Activated CD8-positive, alpha-beta memory T cell treated with anti-CD3 and anti-CD28 coated beads for 48 hours (primary cell): ENCODE measurements at places on chromosomes 3 and 15.
A peak's percentile ranks its signal among the peaks of the same experiment; 100 is the strongest.

DNA sequence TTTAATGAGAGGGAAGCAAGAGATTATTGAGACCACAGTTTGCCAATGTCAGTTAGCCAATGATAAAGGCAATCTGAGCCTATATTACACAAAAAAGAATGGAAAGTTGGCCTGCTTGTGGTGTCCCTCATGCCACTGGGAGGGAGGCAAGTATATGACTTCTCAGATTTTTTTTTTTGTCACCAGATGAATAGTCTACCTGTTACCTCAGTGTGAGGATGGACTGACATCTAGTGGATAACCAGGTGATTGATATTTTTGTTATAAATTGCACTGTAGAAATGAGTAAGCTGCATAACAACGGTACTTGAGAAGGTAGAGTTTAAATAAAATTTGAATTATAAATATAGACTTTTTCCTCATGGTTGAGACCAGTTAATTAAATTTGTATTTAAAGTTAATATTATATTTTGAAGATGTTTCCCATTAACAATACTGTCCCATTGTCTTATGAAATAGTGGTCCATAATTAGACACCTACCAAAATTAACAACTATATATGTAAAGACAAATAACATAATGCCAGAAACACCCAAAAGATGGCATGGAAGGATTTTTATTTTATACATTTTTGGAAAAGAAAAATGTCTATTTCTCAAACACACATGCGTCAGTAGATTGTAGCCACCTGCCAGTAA is 237.8 kb upstream of the GADL1 start:
- no peak for DNase-seq

DNA sequence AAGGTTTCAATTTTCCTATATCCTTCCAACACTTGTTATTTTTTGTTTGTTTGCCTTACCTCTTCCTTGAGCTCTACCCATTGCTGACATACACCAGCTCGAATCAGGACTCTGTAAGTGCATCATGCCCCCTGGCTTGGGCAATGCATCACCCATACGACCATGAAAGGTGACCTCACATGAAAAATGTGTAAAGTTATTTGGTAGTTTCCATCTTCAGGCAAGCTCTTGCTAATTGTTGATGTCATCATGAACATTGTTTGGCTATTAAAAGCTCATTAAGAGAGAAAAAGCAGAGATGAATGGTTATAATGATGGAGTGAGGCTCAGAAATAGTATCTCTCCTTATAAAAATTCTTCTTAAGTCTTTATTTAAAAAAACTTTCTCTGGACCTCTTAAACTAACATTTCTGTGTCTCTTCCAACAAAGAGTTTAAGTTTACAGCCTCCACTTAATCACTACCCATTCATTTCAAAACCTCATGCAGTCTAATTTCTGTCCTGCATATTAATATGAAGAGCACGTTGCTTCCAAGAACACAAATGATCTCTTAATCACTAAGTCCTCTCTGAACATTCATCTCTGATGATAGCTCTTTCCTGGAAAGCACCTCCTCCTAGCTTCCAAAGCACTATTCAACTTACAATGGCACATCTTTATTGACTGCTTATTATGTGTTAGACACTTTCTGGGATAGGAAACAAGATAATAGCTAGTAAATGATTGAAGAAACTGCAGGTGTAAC is 236.3 kb downstream of the NFKBIZ start:
- DNase-seq, result no peak

DNA sequence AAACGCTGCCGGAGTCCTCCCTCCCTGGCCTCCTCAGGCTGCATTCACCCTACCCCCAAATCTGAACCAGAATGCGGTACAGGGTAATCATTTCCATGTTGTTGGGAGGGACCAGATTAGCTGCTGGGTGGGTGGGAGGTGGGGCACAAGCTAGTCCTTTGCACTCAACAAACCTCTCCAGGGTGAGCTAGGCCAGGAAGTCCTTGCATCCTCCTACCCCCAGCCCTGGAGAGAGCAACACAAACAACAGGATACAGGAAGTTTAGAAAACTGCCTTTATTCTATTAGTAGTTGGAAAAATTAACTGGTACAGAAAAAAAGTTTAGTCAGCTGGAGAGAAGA is 702 bp upstream of the GPX1 start:
- DNase-seq, result no peak

DNA sequence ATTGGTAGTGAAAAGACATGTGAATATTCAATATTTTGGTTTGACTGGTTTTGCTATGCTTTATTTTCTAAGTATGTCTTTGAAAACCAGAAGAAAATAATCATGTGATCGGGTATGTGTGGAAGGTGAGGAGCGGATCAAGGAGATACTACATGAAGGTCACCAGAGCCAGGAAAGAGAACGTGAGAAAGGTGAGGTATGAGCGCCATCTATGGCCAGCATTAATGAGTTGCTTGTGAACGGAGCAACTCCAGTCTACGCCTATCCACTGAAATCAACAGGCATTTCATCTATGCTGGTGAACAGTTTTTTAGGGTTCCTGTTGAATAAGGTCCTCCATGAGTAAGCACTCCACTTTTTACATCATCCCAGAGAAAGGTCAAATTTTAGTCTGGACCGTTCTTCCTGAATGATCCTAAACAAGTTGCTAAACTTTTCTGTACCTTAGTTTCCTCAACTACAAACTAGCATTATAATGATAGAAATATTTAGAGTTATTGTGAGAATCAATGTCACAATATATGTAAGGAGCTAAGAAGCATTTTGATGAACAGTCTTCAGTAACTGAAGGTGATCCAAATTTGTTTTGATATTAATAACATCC is 1435.2 kb upstream of the CADM2 start:
- no peak for DNase-seq

DNA sequence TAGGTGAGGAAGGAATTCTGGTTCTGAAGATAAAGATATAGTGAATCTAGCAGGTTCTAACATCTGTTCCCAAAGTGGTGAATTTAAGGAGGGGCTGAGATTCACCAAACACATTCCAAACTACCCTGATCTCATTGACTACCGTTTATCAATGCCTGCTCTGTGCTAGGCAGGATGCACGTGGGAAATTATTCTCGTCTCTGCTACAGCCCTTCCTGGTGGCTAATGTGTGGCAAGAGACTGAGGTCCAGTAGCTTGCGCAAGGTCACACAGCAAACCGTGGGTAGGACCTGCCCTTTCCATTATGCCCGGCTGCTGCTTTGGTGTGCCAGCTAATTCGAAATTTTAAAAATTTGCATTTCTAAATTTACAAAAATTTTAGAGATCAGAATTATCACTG is 209.5 kb upstream of the TRIM42 start:
- DNase-seq, result no peak

GRCh38 chr3:46993292-46993691 is 13.8 kb downstream of the NBEAL2 start:
- no peak for DNase-seq

DNA sequence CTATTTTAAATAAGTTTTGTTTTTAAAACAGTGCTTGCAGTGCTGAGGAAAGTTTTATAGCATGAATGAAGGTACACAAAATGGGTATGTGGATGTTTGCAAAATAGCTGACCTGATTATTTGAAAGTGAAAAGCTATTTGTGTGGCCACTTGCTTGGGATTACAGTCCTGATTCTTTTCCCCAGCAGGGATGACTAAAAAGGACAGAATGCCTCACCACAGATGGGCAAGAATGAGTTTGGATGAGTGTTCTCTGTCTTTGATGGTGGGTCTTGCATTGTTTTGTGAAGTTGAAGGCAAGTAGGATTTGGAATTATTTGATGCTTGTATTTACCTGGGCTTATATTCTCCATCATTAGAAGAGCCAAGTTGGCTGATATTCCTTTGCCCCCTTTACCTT is 48.8 kb upstream of the MEIS2 start:
- no peak for DNase-seq

GRCh38 chr3:38586546-38587520 is 62.7 kb downstream of the SCN5A start:
- DNase-seq, result no peak

GRCh38 chr3:47614788-47615187 is 36.1 kb upstream of the CSPG5 start:
- no peak for DNase-seq

GRCh38 chr15:58454950-58455401 is 23.2 kb downstream of the LIPC start:
- no peak for DNase-seq

GRCh38 chr3:179526989-179527391 is 35.7 kb upstream of the ACTL6A start:
- DNase-seq, result no peak

- DNase-seq, result no peak
Measured at GRCh38 chr3:184352149-184352785, 9.1 kb downstream of the CLCN2 start.

DNA sequence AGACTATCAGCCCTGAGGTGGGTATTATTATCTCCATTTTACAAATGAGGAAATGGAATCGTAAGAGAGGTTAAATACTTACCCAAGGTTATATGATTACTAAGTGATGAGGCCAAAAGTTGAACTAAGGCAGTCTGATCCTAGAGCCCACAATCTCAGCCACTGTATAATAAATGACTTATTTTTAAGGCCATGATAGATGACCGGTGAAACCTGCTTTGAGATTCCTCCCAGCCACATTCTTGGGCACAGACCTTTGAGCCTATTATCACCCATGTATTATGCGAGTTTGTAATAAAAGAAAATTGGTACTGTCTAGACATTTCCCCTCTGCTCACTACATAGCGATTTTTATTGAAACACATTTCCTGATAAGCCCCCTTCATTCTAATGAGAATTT is 37.4 kb downstream of the POLQ start:
- DNase-seq, result no peak

GRCh38 chr3:123147754-123148535 is 53.8 kb upstream of the SEC22A start:
- no peak for DNase-seq

DNA sequence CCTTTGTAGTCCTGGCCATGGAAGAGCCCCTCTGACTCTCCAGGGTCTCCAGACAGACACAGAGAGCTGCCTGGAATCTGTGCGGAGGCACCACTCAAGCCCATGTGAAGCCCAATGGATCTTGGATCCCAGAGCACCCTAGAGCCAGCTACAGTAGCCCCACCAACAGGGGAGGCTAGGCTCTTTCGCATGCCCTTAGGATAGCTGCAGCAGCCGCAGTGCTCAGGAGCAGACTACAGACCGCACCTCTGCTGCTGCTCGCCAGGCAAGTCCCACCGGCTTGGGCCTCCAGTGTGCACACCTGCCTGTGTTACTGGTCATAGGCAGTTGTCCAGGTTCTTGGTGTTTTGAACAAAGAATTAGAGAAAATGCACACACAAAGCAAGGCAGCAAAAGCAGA is 131.6 kb downstream of the SPATA16 start:
- DNase-seq, result no peak

DNA sequence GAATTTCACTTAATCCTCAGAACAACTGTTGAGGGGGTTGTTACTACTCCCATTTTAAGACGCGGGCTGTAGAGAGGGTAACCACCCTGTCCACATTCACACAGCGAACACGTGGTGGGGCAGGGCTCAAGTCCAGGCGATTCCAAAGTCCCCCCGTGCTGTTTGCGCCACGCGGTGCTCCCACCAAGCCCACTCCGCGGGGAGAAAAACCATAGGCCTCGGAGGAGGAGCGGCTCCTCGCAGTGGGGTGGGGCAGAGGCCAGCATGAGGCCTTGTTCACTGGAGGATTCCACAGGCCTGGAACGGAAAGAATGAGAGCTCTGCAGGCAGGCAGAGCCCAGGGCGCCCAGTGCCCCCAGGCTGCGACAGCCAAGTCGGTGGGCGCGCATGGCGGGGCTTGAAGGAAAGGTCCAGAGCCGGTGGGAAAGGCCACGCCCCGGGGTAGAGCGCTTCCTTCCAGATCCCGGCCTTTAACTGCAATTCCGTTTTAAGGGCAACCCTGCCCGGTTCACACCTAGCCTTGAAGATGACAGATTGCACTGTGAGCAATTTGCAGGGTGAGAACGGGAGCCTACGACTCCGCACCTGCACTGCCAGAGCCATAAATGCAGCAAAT is 161.8 kb upstream of the TBL1XR1 start:
- peak; percentile 47 for DNase-seq

GRCh38 chr3:160773722-160774121 is 17.7 kb downstream of the PPM1L start:
- no peak for DNase-seq

GRCh38 chr15:85741662-85742061 is 53.1 kb downstream of the KLHL25 start:
- no peak for DNase-seq

- DNase-seq, result no peak
Measured at GRCh38 chr3:1600206-1600605, 498.5 kb upstream of the CNTN4 start.

- DNase-seq, result no peak
Measured at GRCh38 chr3:158830391-158830790, 28.5 kb downstream of the MFSD1 start.

DNA sequence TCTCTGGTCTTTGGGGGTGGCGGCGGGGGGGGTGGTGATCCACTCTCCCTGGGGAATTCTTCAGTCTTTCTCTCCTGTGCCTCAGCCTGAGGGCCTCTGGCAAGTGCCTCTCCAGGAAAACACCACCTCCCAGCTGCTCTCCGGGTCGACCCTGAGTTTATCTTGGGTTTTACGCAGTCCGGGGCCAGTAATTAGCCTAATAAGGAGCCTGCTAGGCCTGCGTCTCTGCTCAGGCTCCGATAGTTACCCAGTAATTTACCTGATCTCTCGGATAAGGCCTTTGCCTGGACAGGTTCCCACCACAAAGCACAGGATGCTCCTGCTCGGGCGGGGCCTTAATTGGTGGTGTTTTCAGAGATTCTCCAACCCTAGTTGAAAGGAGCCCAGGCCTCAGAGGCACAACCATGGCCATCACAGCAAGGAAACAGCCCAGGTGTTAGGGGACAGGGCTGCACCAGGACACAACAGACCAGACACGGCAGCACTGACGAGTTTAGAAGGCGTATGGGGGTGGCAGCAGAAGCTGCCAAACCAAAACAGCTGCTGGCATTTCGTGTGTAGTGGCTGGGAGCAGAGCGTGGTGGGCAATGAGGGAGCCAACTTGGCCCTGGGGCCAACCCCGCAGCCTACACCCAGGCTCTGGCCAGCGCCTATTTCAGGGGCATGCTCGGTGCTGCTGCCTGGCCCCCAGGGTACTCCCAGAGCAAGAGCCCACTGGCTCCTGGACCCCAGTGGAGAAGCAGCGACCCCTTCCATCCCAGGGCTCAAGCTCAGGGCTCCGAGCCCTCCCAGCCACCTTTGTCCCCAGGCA is 71.4 kb downstream of the KLF13 start:
- DNase-seq, result no peak

GRCh38 chr3:100107221-100107814 is 7.0 kb downstream of the FILIP1L start:
- DNase-seq, result no peak

GRCh38 chr3:21729888-21730459 is 21.0 kb downstream of the ZNF385D start:
- DNase-seq, result no peak
